Airway epithelial cell (primary cell): ENCODE measurements at places on chromosomes 3 and 15. TPM values are rescaled to one million over a fixed set of nuclear protein-coding genes. Genes with fewer than 3 reads are reported as not detected.

Gene ABI3BP
- total RNA-seq = 0.28 and 2.1 TPM in 2 replicates

Gene SAMMSON
- not detected in 2 replicates for total RNA-seq

Gene LDHAL6B
- total RNA-seq = not detected in 2 replicates

Gene CADM2
- 0.14 and 5.0 TPM in 2 replicates for total RNA-seq

Gene CSTA
- total RNA-seq = 1,450 and 1,557 TPM in 2 replicates

Gene ENTPD3
- 8.8 and 13.0 TPM in 2 replicates for total RNA-seq

Gene PLSCR4
- total RNA-seq = 0.14 TPM in 1 of 2 replicates, not detected in the other

Gene GOLGA8O
- total RNA-seq = not detected in 2 replicates

Gene ITGB5
- 102 and 209 TPM in 2 replicates for total RNA-seq

Gene HHATL
- total RNA-seq = not detected in 2 replicates

Gene RAB27A
- 2.7 and 4.5 TPM in 2 replicates for total RNA-seq

Gene CCDC39
- not detected in 2 replicates for total RNA-seq

Gene TNK2
- total RNA-seq = 25.5 and 26.8 TPM in 2 replicates

Gene CHAC1
- 5.9 and 10.5 TPM in 2 replicates for total RNA-seq

Gene CORO2B
- 0.19 and 0.21 TPM in 2 replicates for total RNA-seq

Gene GOLGA6L10
- 0.42 TPM in 1 of 2 replicates, not detected in the other for total RNA-seq

Gene MESP1
- total RNA-seq = 0.07 TPM in 1 of 2 replicates, not detected in the other

Gene CHCHD4
- total RNA-seq = 15.9 and 22.0 TPM in 2 replicates

Gene MKRN2OS
- total RNA-seq = 2.5 and 3.1 TPM in 2 replicates

Gene C3orf49
- total RNA-seq = not detected in 2 replicates

Gene B2M
- 482 and 517 TPM in 2 replicates for total RNA-seq

Gene PAQR5
- total RNA-seq = 1.0 and 4.7 TPM in 2 replicates

Gene PXYLP1
- 4.4 and 6.4 TPM in 2 replicates for total RNA-seq

Gene ATP13A5
- total RNA-seq = 0.09 and 0.49 TPM in 2 replicates

Gene CDHR4
- not detected in 2 replicates for total RNA-seq

Gene TTC23
- 14.4 and 15.9 TPM in 2 replicates for total RNA-seq

Gene ERC2
- total RNA-seq = under 0.01 and 0.56 TPM in 2 replicates

Gene SEMA3G
- 0.21 and 0.79 TPM in 2 replicates for total RNA-seq

Gene KIF9
- total RNA-seq = 8.6 and 12.9 TPM in 2 replicates

Gene MED12L
- total RNA-seq = 0.05 and 0.07 TPM in 2 replicates

Gene PARL
- total RNA-seq = 39.9 and 53.2 TPM in 2 replicates

Gene SCN5A
- total RNA-seq = not detected in 2 replicates

Gene SNURF
- 1.8 and 2.0 TPM in 2 replicates for total RNA-seq

Gene PARP15
- 0.07 and 0.19 TPM in 2 replicates for total RNA-seq

Gene TRAK1
- 24.5 and 41.7 TPM in 2 replicates for total RNA-seq

Gene BUB1B
- 20.2 and 20.3 TPM in 2 replicates for total RNA-seq

Gene CHRM5
- total RNA-seq = not detected in 2 replicates

Gene ZNF774
- 1.5 and 1.9 TPM in 2 replicates for total RNA-seq

Gene CPLX3
- total RNA-seq = not detected in 2 replicates

Gene MCF2L2
- 0.05 and 0.28 TPM in 2 replicates for total RNA-seq

Gene GPR149
- total RNA-seq = not detected in 2 replicates

Gene GALNT15
- 0.14 and 0.42 TPM in 2 replicates for total RNA-seq

Gene GOLGA6L4
- 0.42 and 0.46 TPM in 2 replicates for total RNA-seq

Gene HTR3E
- total RNA-seq = not detected in 2 replicates

Gene SLC7A14
- total RNA-seq = not detected in 2 replicates

Gene NUP210
- 0.21 TPM in 1 of 2 replicates, not detected in the other for total RNA-seq

Gene CADPS
- not detected in 2 replicates for total RNA-seq

Gene SLC6A11
- total RNA-seq = 0.35 and 0.79 TPM in 2 replicates

Gene CPN2
- not detected in 2 replicates for total RNA-seq

Gene CPEB1
- not detected in 2 replicates for total RNA-seq

Gene SLC24A5
- total RNA-seq = not detected in 2 replicates

Gene BFSP2
- total RNA-seq = not detected in 2 replicates
